ENCODE measurements at places on chromosomes 6 and 20.

- DNase-seq = no peak
These were observed 63.9 kb downstream of the FAM120B start for GRCh38 chr6:170370416-170370815.

DNA sequence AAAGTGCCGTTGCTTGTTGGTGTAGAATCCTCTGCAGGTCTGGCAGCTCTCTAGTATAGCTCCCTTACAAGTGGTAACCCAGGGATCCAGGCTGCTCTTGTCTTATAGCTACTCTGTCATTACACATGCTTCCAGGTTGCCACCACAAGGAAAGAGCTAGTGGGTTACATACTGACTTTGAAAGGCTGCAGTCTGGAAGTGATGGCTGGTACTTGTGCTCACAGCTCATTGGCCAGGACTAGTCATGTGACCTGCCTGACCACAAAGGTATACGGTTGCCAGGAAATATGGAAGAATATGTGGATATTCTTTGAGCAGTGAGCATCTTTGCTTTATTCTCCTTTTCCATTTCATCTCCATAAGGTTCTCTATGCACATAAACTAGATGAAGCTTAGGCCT, 46.0 kb downstream of the RREB1 start:
- no peak for DNase-seq

DNA sequence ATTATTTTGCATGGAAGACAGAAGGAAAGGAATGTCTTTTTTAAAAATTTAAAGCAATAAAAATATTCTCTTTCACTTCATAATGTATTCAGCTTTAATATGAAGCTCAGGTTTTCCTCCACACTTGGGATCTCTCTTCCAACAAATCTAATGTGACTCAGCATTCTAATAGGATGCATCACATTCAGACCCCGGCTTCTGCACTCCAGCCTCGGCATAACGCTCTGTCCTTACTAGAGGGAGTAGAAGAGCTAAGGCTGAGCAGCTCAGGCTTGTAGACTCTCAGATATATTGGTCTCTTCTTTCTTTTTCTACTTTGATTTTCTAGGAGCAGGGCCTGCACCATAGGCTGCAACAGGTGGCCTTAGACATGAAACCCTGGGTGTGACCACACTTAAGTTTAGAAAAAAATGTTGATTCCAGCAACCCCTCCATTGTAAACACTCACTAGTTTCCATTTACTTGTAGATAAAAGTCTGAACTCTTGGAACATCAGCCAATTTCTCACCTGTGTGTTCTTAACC, 161.7 kb downstream of the PAK5 start:
- no peak for DNase-seq

DNA sequence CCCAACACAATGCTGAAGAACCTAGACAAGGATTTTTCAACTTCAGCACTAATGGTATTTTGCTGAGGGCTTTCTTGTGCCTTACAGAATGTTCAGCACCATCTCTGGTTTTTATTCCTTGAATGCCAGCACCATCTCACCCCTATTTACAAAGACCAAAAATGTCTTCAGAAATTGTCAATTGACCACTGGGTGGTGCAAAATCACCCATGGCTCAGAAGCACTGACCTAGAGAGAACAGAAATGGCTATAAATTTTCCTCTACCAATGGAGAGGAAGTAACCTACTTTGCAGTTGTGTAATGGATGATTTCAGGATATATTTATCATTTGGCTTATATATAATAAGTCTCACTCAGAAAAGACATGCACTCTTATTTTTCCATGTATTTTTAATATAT, 431.0 kb upstream of the IRAK1BP1 start:
- no peak for DNase-seq

DNA sequence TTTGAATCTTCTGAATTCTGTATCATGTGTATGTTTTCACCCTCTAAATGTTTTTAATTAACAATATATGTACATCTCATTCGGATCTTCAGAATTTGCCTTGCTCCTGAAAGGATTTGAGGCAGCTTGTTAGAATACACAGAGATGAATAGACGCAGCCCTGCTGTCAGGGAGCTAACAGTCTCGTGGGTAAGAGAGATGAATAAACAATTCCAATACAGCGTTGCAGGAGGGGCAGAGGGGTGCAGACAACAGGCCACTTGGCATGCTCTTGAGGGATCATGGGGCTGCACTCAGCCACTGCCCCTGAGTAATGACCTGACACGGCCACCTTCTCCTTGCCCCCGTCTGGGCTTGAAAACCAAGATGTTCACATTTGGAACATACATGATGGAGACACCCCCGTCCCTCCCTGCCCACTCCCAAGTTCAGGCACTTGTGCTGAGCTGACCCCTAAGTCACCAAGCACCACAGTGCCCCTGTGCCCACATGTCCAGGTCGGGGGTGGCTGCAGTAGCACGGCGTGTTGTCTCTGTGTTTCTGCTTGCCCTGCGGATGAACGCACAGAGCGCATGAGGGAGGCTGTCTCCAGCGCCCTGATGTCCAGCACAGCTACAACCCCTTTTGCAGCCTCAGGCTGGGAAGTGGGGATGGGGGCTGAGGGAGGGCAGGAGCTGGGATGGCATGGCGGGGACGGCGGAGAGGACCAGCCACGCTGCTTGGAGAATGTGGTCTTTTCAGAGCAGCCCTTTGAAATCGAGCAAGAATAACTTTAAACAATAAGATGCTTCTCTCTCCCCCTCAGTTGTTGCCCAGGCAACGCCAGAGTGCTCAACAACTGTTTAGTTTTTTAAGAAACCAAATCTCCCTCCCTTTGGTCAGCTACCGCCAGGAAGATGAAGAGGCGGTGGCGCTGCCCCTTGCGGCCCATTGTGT, 33.0 kb upstream of the CDH22 start:
- DNase-seq = no peak

DNA sequence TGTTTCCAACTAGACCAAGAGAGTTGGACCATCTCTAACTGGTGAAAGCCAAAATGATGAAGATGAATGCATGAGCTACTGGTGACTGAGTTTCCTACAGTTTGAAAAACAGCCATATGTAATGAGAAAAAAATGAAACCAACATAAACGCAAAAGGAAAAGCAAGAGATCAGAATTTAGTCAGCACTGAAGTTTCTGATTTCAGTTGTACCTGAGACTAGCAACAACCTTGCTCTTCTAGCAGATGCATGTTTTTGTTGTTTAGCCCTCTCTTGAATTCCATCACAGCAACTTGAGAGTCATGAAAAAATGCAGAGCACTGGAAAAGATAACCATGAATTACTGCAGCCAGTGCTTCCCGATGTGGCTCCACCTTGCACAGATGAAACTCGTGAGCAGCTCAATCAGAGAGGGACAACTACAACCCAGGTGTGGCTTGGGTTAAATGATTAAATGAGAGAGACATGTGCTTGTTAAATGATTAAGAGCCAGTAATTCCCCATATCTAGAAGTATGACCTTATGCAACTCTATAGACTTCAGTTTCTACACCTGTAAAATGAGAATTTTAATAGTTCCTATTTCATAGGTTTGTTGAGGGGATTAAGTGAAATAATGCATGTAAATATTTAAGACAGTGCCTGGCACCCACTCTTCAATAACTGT, 104.8 kb downstream of the ELOVL4 start:
- no peak for DNase-seq

DNA sequence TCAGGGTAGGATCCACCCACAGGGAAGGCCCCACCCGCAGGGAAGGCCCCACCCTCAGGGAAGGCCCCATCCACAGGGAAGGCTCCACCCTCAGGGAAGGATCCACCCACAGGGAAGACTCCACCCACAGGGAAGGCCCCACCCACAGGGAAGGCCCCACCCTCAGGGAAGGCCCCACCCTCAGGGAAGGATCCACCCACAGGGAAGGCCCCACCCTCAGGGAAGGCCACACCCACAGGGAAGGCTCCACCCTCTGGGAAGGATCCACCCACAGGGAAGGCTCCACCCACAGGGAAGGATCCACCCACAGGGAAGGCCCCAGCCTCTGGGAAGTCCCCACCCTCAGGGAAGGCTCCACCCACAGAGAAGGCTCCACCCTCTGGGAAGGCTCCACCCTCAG, 40.5 kb downstream of the KCNQ2 start:
- no peak for DNase-seq

- DNase-seq = peak; percentile 43
These were observed 56.9 kb downstream of the PDE10A start for GRCh38 chr6:165605901-165606739.

GRCh38 chr20:21511850-21512633, 1.8 kb downstream of the NKX2-2 start:
- DNase-seq = no peak

DNA sequence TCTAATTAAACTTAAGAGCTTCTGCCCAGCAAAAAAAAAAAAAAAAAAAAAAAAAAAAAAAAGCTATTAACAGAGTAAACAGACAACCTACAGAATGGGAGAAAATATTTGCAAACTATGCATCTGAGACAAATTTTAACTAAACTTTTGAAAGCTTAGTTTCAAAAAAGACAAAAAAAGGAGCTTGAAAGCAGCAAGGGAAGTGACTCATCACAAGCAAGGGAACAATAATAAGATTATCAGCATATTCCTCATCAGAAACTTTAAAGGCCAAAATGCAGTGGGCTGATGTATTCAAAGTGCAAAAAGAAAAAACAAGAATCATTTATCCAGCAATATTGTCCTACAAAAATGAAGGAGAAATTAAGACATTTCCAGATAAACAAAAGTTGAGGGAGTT, 158.6 kb downstream of the RNF144B start:
- DNase-seq = no peak

DNA sequence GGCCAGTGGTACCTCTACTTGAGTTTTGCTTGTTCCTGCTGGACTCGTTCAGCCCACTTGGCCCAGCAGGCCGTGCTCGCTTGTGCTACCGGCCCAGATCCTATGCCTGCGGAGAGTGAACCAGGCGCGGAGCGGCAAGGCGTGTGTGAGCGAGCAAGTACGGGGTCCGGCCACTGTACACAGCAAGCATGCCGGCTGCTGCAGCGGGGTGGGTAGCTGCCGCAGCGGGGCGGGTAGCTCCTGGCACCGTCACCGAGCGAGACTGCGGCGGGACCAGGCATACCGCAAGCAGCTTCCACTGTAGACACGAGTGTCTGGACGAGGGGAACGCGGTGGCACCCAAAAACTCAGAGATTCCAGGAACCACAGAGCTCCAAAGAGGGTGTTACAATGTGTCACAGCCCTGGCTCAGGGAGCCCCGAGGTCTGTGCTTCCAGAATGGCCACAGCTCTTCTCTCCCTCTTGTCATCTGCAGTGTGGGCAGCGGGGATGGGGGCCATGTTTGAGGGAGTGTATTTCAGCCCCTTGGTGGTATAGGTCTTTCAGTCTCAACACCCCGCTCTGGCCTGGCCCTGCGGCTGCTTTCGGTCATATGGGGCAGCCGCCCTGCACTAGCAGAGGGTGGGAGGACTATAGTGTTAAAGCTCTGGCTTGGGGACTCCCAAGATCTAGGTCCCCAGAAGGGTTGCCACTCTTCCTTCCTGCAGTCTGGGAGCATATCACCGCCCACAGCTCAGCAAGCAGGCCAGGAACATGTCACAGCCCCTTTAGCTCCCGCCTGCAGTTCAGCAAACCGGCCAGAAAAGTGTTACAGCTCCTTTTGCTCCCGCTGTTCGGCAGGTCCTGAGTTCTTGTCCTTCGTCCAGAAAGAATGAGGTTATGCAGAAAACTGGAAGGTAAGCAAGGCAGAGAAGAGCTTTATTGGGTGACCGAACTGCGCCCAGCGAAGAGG, 6.1 kb upstream of the RWDD1 start:
- no peak for DNase-seq

DNA sequence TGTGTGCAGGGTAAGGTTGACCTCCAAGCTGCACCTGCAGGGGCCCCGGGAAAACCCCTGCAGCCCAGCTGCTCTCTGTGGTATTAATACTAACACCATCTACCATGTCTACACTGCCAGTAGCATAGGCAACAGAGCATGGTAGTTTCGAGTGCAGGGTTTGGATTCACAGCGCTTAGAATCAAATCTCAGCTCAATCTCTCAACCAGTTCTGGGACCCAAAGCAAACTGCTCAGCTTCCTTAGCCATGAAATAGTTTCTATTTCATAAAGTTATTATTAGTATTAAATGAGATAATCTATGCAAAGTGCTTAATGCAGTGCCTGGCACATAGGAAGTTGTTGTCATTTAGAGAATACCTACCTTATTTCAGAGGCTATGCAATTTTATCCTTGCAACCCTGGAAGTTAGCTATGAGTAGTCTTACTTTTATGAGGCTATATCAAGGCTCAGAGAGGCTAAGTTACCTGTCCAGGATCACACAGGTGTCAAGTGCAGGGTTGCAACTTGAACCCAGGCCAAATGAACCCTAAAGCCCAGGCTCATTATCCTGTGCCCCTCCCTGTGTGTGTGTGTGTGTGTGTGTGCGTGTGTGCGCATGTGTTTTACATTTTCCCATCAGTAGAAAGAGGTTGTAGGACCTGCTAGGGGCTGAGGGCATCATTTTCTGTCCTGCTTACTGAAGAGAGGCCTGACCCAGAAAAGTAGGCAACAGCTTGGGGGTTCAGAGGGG, 27.6 kb upstream of the MRPS18A start:
- no peak for DNase-seq

DNA sequence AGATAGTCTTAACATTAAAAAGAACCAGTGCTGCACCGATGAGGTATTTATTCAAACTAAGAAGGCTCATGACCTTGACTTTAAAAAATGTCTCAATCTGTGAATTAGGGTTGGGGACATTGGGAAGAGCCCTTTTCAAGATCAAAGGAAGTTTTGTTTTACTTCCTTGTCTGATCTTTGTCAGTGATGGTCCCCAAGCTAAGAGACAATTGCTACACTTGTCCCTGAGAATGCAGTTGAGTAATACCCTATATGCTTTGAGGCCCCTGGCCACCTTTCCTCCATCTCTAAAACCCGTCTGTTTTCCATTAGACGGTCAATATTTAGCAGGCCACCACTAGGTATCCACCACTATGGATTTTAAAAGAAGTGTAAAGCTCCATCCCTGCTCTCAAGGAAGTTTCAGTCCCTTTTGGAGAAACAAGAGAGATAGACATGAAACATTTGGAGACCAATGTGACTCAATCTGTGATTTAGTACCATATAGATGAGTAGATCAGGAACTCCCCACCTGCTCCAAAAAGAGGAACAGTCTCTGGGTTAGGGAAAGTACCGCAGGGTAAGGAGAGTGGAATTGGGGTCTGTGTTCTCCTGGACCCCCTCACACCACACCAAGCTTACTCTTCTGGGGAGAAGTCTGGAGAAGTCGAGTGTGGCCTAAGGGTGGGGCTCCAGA, 99.1 kb upstream of the ISM1 start:
- no peak for DNase-seq

DNA sequence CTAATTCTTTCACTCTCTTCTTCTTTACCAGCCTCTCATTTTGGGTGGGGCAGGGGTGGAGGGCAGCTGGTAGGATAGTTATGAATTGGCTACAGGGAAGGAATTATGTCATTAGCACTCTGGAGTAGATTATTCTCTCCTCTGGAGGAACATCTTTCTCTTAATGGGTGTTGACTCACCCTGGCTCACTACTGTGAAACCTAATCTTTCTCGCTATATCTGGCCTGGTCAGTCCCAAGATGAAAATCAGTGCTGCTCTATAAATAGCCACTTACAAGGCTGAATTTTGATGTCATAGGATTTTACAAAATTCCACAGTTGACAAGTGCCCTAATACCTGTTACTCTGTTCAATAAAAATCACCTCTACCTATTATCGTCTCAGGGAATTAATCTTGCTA, 151.3 kb downstream of the COL9A1 start:
- no peak for DNase-seq
